Stimulated activated CD8-positive, alpha-beta memory T cell treated with anti-CD3 and anti-CD28 coated beads, Interleukin-15, amount 100 ng/mL, for 4 hours (primary cell): ENCODE measurements at places on chromosomes 5 and 9.

- DNase-seq, result no peak
Measured at GRCh38 chr5:73596705-73597328, 29.2 kb upstream of the ARHGEF28 start.

DNA sequence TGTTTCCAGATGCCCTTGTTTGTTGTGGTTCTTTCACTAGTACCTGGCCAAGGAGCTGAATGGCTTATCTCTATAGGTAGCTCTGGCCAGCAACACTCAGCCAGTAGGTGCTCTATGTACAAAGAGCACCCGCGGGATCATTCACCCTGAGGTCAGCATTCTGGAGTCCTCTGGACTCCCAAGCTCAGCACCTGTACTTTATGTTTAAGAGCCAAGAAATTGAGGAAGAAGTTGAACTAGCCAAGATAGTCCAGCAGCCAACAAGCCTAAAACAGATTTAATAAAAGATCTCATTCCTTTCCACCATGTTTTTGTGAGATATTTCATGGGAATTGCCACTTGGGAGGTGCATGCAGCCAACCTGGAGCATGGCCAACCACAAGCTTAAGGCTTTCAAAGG, 242.6 kb upstream of the PAPPA start:
- DNase-seq, result no peak

- DNase-seq, result no peak
Measured at GRCh38 chr9:72950875-72951442, 1.9 kb downstream of the ALDH1A1 start.

- no peak for DNase-seq
Measured at GRCh38 chr9:31394015-31394473, 990.4 kb upstream of the ACO1 start.

- DNase-seq, result no peak
Measured at GRCh38 chr5:113433071-113433470, 1.7 kb downstream of the TSSK1B start.

- DNase-seq, result no peak
Measured at GRCh38 chr9:76032038-76032796, 141.7 kb downstream of the PCSK5 start.

DNA sequence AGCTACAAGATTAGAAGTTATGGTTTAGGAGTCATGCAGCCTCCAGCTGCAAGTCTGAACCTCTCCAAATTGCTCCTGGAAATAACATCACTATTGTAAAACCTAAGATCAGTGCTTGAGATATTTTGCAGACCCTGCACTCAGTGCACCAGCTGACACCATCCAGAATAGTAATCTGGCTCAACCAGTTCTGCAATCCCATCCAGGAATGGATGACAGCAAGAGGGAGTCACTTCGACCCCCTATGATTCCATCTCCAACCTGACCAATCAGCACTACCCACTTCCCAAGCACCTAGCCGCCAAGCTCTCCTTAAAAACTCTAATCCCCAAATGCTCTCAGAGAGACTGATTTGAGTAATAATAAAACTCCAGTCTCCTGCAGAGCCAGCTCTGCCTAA, 37.9 kb upstream of the NR4A3 start:
- DNase-seq, result no peak

- DNase-seq, result no peak
Measured at GRCh38 chr9:98836206-98836605, 28.7 kb downstream of the GALNT12 start.

GRCh38 chr5:39328731-39329130, 35.6 kb downstream of the C9 start:
- DNase-seq, result no peak

- no peak for DNase-seq
Measured at GRCh38 chr5:168603746-168604145, 24.6 kb upstream of the PANK3 start.

DNA sequence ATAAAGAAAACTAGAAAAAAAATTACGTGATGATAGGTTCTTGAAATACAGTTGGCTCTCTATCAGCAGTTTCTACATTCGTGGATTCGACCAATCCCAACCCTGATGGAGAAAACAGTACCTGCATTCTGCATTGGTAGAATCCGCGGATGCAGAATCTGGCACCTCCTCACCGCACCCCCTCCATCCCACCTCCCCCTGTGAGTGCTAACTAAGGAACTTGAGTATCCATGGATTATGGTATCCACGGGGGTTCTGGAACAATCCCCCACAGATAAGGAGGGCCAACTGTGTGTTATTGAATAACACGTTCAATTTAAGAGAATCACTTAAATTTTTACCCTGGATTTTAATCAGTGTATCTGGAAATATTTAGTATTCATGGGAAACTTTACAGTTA, 10.5 kb upstream of the PSIP1 start:
- no peak for DNase-seq

GRCh38 chr9:86413971-86414880, 60.0 kb upstream of the TUT7 start:
- DNase-seq, result no peak

GRCh38 chr9:99966716-99967115, 60.3 kb downstream of the STX17 start:
- DNase-seq, result no peak

GRCh38 chr5:76225336-76225735, 142.2 kb downstream of the SV2C start:
- DNase-seq, result no peak

DNA sequence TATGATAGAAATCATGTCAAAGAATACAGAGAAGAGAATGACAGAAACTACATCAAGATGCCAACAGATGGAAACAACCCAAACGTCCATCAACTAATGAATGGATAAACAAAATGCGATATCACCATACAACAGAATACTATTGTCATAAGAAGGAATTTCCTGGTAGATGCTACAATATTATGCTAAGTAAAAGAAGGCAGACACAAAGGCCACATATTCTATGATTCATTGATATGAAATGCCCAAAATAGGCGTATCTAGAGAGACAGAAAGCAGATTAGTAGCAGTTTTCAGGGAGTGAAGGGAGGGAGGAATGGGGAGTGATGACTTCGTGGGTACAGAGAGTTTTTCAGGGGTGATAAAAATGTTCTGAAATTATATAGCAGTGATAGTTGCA, 58.3 kb upstream of the AKNA start:
- no peak for DNase-seq

DNA sequence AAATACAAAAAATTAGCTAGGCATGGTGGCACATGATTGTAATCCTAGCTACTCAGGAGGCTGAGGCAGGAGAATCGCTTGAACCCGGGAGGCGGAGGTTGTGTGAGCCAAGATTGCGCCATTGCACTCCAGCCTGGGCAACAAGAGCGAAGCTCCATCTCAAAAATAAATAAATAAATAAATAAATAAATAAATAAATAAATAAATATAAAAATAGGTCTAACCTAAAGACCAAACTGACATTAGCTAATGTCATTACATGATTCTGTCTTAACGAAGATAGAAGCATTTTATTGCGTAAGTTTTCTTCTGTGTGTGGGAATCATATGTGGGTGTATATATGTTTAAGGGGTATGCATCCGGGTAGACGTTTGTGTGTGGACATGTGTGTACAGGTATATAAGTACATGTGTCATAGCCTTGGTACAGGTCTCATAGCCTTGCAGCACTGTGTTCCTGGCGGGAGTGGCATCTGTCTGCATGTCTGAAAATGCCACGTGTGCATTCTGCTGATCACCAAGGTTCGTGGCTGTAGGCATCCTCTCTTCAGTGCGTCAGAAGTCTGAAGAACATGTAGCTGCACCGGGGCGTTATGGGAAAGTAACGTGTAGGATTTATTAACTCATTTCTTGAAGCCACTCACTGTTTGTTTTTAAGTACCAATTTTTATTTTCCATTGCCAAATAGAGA, 298.1 kb downstream of the NR3C1 start:
- no peak for DNase-seq

DNA sequence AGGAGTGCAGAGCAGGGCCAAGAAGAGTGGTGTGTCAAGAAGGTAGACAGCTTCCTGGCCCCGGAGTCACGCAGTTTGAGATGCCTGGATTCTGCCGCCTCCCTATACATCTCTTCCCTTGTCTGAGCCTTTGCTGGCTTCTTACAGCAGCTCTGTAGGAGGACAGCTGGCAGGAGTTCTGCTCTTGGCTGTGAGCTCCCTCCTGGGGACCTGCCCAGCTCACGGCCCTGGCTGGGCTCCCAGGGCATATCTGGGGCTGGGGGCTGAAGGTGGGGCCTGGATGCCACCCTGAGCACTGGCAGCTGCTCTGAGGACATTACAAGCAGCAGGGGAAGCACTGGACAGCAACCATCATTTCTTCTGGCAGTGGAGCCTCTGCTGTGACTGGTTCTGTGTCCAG, 786 bp upstream of the TSSK1B start:
- DNase-seq, result no peak

DNA sequence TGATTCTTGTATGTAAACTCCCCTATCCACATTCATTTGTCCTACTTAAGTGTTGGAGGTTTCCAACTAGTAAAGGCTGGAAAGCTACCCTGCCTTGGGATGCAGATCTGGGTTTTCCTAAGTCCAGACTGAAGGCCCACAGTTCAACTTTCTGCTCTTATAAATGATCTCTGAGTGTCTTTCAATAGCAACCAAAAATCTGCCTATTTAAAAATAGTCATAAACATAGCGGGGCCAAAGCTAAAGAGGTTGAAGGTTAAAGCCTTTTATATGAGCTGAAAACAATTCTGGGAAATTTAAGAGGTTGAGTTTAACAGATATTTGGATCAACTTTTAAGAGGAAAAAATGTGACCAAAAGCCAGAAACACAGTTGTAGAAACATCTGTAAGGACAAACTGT, 87.2 kb downstream of the NTRK2 start:
- no peak for DNase-seq

GRCh38 chr9:36640771-36641381, 68.2 kb downstream of the MELK start:
- DNase-seq, result no peak

DNA sequence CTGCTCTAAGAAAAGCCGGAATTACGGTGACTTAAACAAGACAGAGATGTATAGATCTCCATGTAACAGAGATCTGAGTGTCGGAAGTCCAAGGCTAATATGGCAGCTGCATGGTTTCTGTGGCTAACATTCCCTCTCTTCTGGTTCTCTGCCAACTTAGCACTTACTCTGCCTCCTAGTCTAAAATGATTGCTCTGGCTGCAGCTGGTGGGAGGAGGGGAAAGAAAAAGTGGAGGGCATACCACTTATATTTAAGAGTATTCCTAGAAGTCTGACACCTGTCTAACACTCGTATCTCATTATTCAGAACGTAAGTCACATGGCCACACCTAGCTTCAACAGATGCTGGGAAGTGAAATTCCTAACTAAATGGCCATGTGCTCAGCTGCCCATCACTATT, 551.5 kb upstream of the TLE4 start:
- DNase-seq, result no peak

DNA sequence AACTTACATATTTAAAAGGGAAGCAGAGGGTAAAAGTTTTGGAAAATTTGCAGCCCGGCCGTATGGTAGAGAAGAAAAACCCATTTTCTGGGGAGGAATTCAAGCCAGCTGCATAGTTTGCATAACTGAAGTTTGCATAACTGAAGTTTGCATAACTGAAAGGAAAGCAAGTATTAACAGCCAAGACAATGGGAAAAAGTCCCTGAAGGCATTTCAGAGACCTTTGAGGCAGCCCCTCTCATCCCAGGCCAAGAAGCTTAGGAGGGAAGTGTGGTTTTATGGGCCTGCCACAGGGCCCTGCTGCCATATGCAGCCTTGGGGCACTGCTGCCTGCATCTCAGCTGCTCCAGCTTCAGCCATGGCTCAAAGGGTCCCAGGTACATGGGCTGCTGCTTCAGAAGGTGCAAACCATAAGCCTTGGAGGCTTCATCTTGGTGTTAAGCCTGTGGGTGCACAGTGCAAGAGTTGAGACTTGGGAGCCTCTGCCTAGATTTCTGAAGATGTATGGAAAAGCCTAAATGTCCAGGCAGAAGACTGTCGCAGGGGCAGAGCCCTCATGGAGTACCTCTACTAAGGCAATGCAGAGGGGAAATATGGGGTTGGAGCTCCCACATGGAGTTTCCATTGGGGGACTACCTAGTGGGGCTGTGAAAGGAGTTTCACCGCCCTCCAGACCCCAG, 36.9 kb upstream of the CXCL14 start:
- no peak for DNase-seq

DNA sequence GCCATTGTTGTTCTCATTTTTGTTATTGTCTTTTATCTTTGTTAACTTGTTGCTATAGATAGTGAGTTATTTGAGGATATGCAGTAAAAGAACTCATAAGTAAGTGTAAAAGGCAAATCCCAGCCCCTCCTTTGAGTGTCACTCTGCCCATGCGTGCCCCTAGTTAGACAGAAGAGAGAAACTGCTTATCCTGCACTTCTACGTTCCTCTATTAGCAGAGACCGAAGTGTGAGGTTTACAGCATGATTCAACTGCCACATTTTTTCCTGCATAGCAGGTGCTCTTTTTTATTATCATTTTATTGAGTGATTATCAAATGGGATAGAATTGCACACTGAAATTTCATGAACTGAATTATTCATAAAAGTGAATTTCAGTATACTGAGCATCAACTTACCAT, 12.0 kb upstream of the DNAH5 start:
- no peak for DNase-seq

GRCh38 chr5:1423901-1424603, 21.2 kb downstream of the SLC6A3 start:
- DNase-seq, result no peak

DNA sequence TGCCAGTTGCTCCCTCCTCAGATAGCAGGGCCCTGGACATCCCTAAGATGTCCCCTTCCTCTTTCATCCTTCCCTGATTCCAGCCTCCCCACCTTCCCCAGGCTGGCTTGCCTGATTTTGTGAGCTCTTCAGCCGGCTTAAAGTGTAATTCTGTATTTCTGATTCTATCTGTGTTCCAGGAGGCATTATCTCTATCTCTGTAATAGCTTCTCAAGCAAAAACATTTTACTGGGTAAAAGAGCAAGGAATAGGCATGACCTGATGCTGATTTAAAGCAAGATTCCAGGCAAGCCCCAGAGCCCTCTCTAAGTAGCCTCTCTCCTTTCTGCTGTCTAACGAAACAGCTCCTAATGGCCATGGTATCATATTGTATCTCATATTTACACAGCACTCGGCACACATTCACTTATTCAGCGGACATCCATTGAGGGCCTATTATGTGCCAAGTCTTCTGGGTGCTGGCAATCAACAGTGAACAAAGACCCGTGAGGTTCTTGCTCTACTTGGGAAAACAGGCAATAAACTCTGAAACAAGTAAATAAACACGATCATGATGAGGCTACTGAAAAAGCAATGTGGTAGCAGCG, 100.9 kb upstream of the MSX2 start:
- no peak for DNase-seq
